ENCODE measurements at places on chromosomes 13 and 19. TPM values are rescaled to one million over a fixed set of nuclear protein-coding genes. Genes with fewer than 3 reads are reported as not detected.
A peak's percentile ranks its signal among the peaks of the same experiment; 100 is the strongest.

Gene AXL
- polyA plus RNA-seq, result 89.8 TPM

Gene BRME1
- 0.69 TPM for polyA plus RNA-seq

Gene MYH14
- polyA plus RNA-seq, result 0.05 TPM

Gene KLK3
- polyA plus RNA-seq, result not detected

Gene GAPDHS
- not detected for polyA plus RNA-seq

Gene DKKL1
- polyA plus RNA-seq, result 0.35 TPM

Gene C5AR2
- polyA plus RNA-seq, result not detected

Gene KLF1
- not detected for polyA plus RNA-seq

Gene ZNF66
- 1.1 TPM for polyA plus RNA-seq

Gene CABP5
- polyA plus RNA-seq, result not detected

- peaks cover 4% of the 10 kb centered on the region for H3K27me3 ChIP-seq
- H3K4me3 ChIP-seq, result no peak overlapping the region
- no peak overlapping the region for H3K27ac ChIP-seq
- no peak for DNase-seq
Observed at GRCh38 chr13:51045451-51045850, 65.6 kb downstream of the C13orf42 start.

- no peaks in the 10 kb centered on the region for H3K36me3 ChIP-seq
- H3K27me3 ChIP-seq, result no peaks in the 10 kb centered on the region
- no peak for DNase-seq
- peaks cover 10% of the 10 kb centered on the region for H3K4me1 ChIP-seq
Observed at GRCh38 chr19:16462757-16463250, 9.0 kb downstream of the EPS15L1 start.

DNA sequence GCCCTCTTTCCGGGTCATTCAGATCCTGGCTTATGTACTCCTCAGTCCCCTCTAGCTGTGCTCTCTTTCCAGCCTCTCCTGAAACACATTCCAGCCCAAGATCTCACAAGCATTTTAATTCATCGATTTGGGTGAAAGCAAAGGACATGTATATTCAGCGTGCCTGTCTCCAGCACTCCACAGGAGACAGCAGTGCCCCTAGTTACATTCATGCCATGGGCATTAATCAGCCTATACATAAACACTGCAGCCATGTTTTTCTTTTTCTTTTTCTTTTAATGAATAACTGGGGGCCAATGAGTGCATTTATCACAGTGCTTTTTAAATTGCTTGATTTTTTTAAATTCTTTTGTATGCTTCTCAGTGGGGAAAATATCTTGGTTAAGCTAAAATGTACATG lies 199.1 kb downstream of the DCT start:
- no peak overlapping the region for H3K27ac ChIP-seq
- H3K4me1 ChIP-seq, result no peaks in the 10 kb centered on the region
- no peak overlapping the region for H3K4me3 ChIP-seq
- DNase-seq, result no peak
- H3K27me3 ChIP-seq, result no peaks in the 10 kb centered on the region
- H3K36me3 ChIP-seq, result no peaks in the 10 kb centered on the region

DNA sequence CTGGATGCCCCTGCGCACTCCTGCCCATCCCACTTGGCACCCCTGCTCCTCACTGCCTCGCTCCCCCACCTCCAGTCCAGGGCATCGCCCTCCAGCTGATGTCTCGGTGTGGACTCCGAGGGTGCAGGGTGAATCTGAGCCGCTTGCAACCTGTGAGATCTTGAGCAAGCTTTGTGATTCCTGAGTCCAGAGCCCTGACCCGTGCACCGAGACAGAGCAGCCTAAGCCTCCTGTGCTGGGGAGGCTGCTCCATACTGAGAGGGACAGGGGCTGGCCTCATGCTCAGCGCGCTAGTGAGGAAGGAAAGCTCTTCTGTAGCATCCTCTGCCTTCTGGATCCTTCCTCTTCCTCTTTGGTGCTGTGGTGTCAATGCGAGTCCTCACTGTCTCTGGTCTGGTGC lies 116.0 kb downstream of the TEX29 start:
- H3K27ac ChIP-seq, result no peak overlapping the region
- H3K4me3 ChIP-seq, result no peak overlapping the region
- no peak for DNase-seq
- H3K4me1 ChIP-seq, result no peaks in the 10 kb centered on the region
- H3K36me3 ChIP-seq, result no peaks in the 10 kb centered on the region

DNA sequence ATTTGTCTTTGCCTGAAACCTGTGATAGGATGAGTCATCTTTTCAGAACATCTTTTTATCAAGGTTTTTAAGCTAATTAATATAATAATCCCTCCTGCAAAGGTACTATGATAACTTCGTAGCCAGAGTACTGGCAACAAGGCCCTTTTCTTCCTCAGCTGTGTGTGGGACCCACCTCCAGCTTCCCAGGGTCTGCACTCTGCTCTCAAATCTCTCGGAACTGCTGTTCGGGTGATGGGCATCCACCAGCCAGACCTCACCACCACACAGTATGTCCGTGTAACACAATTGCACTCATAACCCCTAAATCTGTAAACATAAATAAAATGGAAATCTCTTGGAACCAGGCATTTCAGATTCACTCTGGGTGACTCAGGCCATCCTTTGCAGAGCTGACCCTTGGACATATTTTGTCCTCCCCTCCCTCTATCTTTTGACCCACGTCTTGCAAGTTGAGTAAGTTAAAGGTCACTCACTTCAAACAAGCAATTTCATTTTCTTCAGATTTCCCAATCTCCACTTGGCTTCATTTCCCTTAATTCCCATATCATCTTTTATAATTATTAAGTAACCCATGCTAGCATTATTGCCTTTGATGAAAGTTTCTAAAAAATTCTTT lies 29.5 kb downstream of the COL4A1 start:
- H3K27ac ChIP-seq, result no peak overlapping the region
- H3K36me3 ChIP-seq, result peaks cover 6% of the 10 kb centered on the region
- H3K4me1 ChIP-seq, result no peaks in the 10 kb centered on the region
- H3K27me3 ChIP-seq, result no peaks in the 10 kb centered on the region
- no peak overlapping the region for H3K4me3 ChIP-seq

DNA sequence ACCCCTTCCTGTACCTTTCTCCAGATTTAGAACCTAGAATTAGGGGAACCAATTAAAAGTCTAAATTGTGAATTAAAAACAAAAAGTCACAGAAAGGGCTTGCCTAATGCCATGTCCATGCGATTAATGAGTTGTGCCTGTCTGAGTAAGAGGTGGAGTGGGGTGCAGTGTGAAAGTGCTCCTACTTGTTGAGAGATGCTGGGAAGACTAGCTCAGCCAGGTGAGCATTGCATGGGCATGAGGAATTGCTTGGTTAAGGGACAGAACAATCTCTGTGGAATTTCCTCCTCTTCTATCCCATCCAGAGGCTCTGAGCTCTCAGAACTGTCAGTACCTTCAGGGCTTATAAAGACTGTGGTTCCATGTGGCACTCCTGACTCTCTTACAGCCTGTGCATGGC lies 159.0 kb upstream of the UBL3 start:
- no peak overlapping the region for H3K4me3 ChIP-seq
- no peak for DNase-seq
- H3K27ac ChIP-seq, result no peak overlapping the region
- H3K36me3 ChIP-seq, result no peaks in the 10 kb centered on the region
- H3K4me1 ChIP-seq, result no peaks in the 10 kb centered on the region
- H3K27me3 ChIP-seq, result no peaks in the 10 kb centered on the region

DNA sequence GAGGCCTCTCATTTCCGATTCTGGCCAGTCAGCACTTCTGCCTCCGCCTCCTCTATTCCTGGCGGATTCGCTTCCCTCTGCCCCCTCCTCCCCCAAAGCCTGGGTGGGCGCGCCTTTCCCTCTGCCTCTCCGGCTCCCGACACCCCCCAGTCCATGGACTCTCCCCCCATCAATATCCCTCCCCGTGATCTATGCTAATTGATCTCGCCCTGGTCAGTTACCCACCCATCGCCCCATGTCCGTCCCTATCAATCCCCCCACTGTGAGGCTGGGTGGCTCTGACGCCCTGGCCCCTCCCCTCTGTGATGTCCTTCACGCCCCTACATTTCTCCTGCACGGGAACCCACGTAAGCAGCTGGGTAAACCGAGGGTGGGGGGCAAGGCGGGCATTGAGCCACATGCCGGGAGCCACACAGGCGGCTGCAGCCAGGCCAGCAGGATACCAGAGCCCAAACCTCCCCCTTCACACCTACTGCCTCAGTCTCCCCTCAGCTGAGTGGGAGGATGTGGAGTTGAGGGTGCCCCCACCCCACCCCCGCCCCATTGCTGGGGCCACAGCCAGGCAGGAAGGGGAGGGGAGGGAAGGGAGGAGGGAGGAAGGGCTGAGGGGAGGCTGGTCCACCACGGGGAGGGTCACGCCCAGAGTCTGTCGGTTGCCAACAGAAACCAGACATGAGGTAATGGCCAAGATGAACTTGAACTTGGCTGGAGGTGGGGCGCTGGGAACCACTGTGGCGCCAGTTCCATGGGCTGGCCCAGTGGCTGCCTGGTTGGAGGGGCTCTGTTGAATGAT lies 21.0 kb downstream of the SMIM24 start:
- no peaks in the 10 kb centered on the region for H3K27me3 ChIP-seq
- DNase-seq, result peak; percentile 96
- peaks cover 19% of the 10 kb centered on the region for H3K36me3 ChIP-seq

GRCh38 chr13:110869805-110870706 lies 44.8 kb downstream of the ANKRD10 start:
- peak overlapping the region; percentile 86 for H3K27ac ChIP-seq
- peaks cover 17% of the 10 kb centered on the region for H3K4me1 ChIP-seq
- peak overlapping the region; percentile 45 for H3K4me3 ChIP-seq
- peaks cover 2% of the 10 kb centered on the region for H3K27me3 ChIP-seq

GRCh38 chr13:76316998-76317527 lies 569.1 kb downstream of the KCTD12 start:
- no peak overlapping the region for H3K4me3 ChIP-seq
- H3K4me1 ChIP-seq, result no peaks in the 10 kb centered on the region
- DNase-seq, result no peak
- no peak overlapping the region for H3K27ac ChIP-seq
- no peaks in the 10 kb centered on the region for H3K27me3 ChIP-seq

- no peak overlapping the region for H3K27ac ChIP-seq
- no peak for DNase-seq
- no peak overlapping the region for H3K4me3 ChIP-seq
- no peaks in the 10 kb centered on the region for H3K36me3 ChIP-seq
- H3K4me1 ChIP-seq, result no peaks in the 10 kb centered on the region
Observed at GRCh38 chr13:22717036-22717435, 463.7 kb upstream of the SGCG start.

DNA sequence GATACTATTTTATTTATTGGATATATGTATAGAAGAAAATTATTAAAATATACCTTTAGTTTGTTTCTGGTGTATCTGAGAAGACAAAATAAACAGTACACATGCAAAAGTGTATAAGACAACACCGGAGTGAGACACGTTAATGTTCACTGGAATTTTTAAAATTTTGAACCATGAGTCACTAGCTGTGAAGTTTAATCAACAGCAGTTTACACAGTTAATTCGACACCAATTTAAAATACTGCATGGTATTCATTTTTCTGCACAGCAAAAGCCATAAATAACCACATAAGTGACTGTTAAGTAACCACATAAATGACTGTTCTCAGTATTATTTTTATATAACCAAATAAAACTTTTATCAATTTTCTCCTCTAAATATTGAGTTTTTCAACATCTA lies 418.7 kb upstream of the NBEA start:
- H3K4me1 ChIP-seq, result no peaks in the 10 kb centered on the region
- H3K4me3 ChIP-seq, result no peak overlapping the region
- no peak for DNase-seq
- no peaks in the 10 kb centered on the region for H3K36me3 ChIP-seq

GRCh38 chr13:27541386-27541785 lies 78.9 kb downstream of the LNX2 start:
- DNase-seq, result no peak
- no peaks in the 10 kb centered on the region for H3K27me3 ChIP-seq
- H3K4me1 ChIP-seq, result no peaks in the 10 kb centered on the region
- H3K36me3 ChIP-seq, result no peaks in the 10 kb centered on the region

- no peak for DNase-seq
- peaks cover 5% of the 10 kb centered on the region for H3K36me3 ChIP-seq
- H3K4me3 ChIP-seq, result no peak overlapping the region
- no peak overlapping the region for H3K27ac ChIP-seq
- H3K4me1 ChIP-seq, result peaks cover 16% of the 10 kb centered on the region
Observed at GRCh38 chr19:44810234-44811121, 1.6 kb downstream of the BCAM start.

GRCh38 chr13:40375489-40376171 lies 290.8 kb downstream of the FOXO1 start:
- DNase-seq, result no peak
- H3K27ac ChIP-seq, result no peak overlapping the region
- no peaks in the 10 kb centered on the region for H3K27me3 ChIP-seq
- no peaks in the 10 kb centered on the region for H3K4me1 ChIP-seq
- no peaks in the 10 kb centered on the region for H3K36me3 ChIP-seq
- H3K4me3 ChIP-seq, result no peak overlapping the region

DNA sequence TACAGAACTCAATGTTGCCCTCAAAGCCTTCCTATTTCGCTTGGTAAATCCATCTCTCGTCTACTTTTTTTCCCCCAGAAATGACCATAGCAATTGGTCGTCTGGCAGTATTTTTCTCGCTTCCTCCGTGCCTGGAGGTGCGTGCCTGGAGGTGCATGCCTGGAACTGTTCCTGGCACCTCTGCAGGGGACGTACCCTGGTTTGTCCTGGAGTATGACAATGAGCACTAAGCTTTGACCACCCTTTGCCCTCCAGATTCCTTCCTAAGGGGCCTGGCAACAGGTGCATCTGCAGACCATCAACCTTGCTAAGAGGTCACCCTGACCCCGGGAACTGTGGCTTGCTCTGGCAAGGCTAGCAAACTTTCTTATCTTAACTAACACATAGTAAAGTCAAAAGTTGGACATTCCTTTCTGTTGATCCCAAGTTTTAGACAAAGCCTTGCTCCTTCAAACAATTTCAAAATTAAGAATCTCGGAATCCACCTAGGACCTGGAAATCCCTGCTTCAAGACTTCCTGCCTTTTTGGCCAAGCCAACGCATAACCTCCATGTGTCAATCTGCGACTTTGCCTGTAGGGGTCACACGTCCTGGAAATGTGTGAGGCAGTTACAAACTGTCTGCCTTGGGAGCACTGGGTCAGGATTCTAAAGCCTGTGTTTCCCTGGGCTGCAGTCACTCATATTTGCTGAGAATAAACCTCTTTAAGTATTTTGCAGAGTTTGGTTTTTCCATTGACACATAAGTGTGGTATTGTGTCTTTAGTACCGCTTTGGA lies 28.8 kb upstream of the TUBGCP3 start:
- no peaks in the 10 kb centered on the region for H3K4me1 ChIP-seq
- H3K27ac ChIP-seq, result no peak overlapping the region
- no peaks in the 10 kb centered on the region for H3K27me3 ChIP-seq
- H3K36me3 ChIP-seq, result no peaks in the 10 kb centered on the region
- H3K4me3 ChIP-seq, result no peak overlapping the region

DNA sequence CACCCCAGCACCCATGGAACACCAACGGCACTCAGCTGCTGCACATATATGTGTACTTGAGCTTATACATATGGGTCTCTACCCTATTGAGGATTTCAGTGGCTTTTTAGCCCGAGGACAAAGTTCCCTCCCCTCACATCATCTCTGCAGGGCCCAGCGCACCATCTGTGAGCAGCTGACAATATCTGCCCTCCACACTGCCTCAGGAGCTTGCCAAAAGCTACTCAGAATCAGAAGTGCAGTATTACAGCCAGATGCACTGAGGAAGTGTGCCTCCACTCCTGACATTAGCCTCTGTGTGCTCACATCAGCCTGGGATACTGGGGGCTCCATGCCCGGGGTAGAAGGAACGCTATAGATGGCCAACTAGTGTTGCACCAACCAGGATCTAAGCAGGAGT lies 903.9 kb downstream of the UQCRFS1 start:
- H3K4me1 ChIP-seq, result peaks cover 9% of the 10 kb centered on the region
- no peak for DNase-seq
- no peaks in the 10 kb centered on the region for H3K27me3 ChIP-seq
- H3K4me3 ChIP-seq, result no peak overlapping the region
- no peaks in the 10 kb centered on the region for H3K36me3 ChIP-seq

Data from endothelial cell of umbilical vein (primary cell).